H9 (cell line): ENCODE measurements at places on chromosomes 11 and 22. TPM values are rescaled to one million over a fixed set of nuclear protein-coding genes. Genes with fewer than 3 reads are reported as not detected.

DNA sequence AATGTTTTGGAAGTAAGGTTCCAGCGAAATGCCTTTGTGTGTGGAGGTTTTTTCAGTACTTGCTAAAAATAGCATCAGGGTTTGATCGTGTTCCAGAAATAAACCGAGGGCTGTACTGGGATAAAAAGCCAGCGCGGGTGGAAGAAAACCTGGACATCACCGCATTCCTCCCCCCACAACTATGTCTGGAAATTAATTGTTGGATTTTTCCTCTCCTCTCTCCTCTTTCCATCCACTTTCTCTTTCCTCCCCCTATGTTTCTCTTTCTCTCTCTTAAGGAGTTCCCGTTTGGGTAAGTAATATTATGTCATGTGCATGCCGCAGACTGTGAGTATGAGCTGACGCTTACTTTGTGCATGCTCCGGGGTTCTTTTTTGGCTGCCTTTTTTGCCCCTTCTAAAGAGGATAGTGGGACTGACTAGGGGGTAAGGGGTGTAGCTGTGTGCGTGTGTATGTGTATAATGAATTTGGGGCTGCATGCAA is 104.2 kb upstream of the HSD17B12 start:
- no peak for DNase-seq

DNA sequence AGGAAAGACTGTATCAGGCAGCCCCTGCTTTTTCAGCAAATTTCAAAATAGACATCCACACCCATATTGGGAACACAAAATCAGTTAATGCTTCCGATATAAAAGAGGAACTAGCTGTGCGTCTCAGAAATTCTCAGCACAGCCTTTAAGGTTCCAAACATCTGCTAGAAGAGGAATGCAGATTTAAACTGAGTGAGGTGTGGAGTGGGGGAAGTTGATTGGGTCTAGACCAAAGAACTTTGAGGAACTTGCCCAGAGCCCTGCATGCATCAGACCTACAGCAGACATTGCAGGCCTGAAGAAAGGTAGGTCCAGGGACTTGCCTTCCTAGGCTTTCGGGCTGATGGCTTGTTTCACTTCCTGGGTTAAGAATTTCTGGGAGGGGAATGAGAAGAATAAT is at the start of gene MS4A4A:
Gene MS4A4A (plus strand): TSS at position 255 of the 400 bp plus-strand sequence. CDS start 10 bp downstream, at position 265.
- no peak for DNase-seq

GRCh38 chr11:86067009-86067850 is 1.7 kb downstream of the PICALM start:
- DNase-seq, result no peak

The C22orf42 gene
- not detected in 2 replicates for total RNA-seq

The A4GALT gene
- total RNA-seq, result 3.4 and 4.8 TPM in 2 replicates

DNA sequence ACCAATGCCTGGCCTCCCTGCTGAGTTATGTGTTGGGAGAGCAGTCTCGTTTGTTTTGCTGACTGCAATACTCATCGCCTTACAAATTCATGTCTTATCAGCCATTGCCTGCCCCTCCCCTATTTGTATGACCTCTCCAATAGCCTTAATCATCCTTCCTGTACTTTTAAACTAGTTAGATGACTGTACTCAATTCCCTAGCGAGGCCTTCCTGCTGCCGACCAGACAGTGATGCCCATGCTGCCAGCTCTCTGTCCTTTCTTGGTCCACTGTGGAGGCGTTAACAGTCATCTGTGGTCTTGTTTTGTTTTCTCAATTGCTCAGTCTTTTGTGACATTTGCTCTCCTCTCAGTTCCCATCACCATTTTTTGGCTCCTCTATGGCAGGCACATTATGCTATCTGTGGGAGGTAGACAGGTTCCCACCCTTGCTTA is 20.3 kb upstream of the YPEL1 start:
- no peak for DNase-seq

The CHADL gene
- 1.3 and 1.6 TPM in 2 replicates for total RNA-seq

DNA sequence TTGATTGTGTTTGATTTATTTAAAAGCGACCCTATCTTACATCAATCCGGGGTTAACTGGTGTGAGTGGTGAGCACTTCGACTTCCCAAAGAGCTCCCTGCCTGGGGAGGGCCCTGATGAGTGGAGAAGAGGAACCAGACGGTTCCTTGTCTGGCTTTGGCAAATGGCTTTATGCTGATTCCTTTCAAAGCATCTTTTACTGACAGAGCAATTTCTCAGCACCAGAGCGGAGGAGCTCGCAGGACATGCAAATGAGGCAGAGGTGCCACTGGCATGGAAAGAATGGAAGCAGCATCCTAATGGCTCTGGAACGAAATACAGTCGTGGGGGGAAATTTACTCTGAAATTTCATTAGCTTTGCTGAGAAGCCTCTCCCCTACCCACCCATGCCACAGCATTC is 410.9 kb upstream of the B3GAT1 start:
- DNase-seq, result no peak
